ENCODE measurements at places on chromosomes 2 and 18.

DNA sequence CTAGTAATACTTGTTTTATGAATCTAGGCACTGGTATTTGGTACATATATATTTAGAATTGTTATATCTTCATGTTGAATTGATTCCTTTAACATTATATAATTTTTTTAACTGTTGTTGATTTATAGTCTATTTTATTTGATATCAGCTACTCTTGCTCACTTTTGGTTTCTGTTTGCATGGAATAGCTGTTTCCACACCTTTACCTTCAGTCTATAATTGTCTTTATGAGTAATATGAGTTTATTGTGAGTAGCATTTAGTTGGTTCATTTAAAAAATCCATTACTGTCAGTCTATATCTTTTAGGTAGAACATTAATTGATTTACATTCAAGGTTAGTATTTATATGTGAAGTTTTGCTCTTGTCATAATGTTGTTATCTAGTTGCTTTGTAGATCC is 58.6 kb downstream of the SMCHD1 start:
- no peak for DNase-seq

- peak; percentile 22 for DNase-seq
Measured at GRCh38 chr2:86087936-86088850, 17.5 kb downstream of the POLR1A start.

- no peak for DNase-seq
Measured at GRCh38 chr2:44959855-44960254, 18.4 kb downstream of the SIX3 start.

DNA sequence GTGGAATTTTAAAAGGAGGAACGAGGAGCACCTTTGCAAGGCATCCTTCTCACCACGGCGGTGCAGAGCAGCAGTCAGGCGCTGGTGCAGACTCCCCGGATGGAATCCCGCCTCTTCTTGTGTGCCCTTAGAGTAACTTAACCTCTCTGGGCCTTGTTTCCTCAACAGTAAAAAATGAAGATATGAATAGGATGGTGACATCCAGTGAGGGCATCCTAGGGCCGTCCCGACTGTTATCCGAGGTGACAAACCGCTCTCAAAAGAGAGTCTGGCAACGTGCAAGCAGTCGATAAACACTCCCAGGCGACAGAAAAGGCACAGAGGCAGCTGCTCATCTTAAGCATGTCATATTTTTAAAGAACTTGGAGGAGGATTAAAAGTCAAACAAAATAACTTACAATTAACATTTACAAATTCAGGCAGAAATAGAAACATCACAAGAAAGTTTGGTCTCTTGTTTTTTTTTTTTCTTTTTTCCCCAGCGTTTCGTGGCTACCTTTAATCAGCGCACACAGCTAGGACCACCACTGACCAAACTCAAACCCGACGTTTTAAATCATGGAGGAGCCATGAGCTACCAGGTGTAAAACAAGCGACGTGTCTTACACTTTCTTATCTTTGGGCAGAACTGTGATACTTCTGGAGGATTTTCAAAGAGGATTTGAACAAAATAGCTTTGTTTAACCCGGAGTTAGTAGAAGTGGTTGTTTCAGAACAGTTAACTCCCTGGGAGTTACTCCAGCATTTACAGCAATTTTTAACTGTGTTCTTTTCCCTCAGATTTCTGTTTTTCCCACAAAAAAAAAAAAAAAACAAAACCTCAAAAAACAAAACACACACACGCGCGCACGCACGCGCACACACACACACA is 2.1 kb downstream of the MBP start:
- DNase-seq, result no peak

DNA sequence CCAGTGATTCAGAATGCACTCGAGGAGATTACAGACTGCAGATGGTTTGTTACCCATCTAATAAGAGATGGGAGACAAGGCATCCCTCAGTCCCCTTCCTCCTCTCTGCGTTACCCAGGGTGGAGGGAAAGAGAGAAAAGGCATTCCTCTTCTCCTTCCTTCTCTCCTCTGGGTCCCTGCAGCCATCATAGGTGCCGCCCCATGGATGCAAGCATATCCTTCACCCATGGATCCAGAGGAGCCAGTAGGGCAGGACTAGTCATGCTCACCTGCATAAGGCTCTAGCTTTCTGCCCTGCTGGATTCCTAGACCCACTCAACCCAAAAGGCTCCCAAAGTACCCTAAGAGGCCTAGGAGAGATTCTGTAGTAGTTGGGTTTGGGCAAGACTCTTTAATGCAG is 20.4 kb downstream of the CMPK2 start:
- DNase-seq, result peak; percentile 17

DNA sequence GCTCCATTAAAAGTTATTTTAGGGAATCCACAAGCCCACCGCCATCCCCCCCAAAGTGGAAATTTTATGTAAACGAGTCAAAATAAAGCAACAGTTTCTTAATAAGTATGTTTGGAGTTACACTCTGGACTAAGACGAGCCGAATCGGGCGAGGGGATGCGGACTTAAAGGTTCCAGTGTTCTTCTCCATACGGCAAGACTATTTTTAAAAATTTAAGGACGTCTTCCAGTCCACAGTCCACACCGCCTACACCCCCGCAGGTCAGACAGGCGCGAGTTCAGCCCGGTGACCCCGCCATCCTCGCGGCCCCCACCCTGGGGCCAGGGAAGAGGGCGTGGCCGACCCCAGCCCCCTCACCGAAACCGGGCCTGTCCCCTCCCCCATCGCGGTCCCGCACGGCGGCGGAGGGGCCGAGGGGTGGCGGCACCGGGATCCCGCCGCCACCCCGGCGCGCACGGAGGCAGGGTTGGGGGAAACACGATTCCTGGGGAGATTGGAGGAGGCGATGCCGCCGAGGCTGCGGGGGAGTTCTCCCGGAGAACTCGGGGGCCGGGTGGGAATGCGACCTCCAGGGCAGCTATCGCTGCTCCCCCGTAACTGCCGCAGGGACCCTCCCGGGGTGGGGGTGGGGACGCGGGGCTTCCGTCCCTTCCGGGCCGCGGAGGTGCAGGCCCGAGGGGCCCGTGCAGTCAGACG is 24.5 kb upstream of the SMAD7 start:
- no peak for DNase-seq

DNA sequence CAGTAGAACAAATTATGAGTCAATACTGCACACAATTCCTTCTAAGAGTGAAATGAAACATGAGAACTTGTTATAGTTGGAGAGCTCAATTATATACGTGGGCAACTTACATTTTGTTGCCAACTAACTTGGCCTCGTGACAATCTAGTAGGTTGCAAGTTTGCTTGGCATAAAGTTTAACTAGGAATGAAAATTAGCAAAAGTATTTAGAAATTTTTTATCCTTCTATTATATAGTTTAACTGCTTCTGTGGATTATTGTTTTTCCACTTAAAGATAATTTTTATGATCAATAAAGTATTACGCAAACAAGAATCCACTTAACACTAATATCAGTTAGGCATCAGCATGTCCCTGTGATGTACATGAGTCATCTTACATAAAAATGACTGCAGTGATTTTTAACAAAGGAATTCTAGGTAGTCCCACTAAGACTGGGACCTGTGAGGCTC is 41.1 kb downstream of the FAM124B start:
- DNase-seq, result no peak

DNA sequence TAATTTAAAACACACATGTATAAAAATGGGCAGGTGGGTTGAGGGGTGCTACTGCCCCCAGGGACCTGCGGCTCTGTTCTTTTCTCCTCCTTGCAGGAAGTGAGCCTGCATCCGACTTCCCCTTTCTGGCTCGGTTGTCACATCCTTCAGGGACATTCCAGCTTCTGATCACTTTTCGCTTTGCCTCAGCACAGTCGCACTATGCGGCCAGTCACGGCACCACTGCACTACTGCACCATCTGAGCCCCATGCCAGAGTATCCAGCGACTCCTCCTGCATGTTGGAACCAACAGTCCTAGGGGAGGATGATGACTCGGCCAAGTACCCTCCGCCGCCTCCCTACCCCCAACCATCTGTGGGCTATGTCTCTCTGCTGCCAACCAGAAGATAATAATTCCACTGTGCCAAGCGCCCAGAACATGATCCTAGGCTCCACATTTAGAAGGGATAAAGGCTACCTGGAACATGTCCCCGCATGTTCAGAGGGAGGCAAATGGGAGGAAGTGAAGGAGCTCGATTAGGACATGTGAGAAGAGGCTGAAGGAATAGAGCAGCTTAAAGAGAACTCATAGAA is 17.6 kb downstream of the CDC42EP3 start:
- peak; percentile 29 for DNase-seq

GRCh38 chr2:173991856-173992588 is 26.8 kb upstream of the SP3 start:
- no peak for DNase-seq

- DNase-seq, result no peak
Measured at GRCh38 chr2:64836566-64836965, 152.6 kb upstream of the SLC1A4 start.

- no peak for DNase-seq
Measured at GRCh38 chr2:116810071-116810470, 1004.4 kb upstream of the DDX18 start.

Measured in activated CD4-positive, alpha-beta T cell treated with anti-CD3 and anti-CD28 coated beads for 48 hours (primary cell).